Activated CD4-positive, CD25-positive, alpha-beta regulatory T cell treated with anti-CD3 and anti-CD28 coated beads, Interleukin-2, amount 50 U/mL, for 16 hours (primary cell): ENCODE measurements at places on chromosomes 5 and 9.

GRCh38 chr9:107994648-107995047 lies 505.1 kb upstream of the KLF4 start:
- no peak for DNase-seq

- no peak for DNase-seq
Observed at GRCh38 chr5:41214182-41214581, 850 bp upstream of the C6 start.

DNA sequence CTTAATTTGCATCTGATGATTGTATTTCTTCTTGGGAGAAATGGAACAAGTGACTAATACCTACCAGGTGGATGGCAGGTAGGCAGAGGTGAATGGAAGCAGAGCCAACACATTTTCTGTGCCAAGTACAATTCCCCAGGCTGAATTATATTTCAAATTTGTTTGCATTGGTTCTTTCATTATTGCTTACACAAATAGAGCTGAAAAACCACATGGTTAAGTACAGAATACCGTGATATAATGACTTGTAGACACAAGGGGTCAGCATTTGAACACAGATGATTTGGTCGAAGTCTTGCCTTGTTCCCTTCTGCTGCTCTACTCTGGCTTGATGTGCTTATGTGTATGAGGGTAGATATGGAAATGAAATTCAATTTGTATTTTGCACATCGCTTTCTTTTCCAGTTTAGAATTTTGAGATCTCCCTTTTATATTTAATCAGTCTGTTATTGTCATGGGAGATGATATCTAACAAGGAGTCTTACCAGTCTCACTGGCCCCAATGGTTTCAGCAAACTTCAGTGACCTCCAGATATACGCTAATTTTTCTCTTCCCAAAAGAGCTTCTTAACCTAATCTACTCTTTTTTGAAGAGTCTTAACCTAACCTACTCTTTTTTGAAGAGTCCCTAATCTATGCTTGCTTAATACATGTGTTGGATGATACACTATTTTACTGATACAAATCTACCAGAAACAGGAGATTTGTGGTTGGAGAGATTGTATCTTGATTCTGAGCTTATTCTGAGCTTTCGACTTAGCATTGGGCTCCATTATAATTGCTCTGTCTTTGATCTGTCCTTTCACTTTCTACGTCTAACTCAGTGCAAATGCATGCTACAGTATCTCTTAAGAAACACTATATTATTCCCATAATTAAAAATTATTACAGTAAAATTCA lies 88.1 kb downstream of the PCSK1 start:
- DNase-seq: no peak

DNA sequence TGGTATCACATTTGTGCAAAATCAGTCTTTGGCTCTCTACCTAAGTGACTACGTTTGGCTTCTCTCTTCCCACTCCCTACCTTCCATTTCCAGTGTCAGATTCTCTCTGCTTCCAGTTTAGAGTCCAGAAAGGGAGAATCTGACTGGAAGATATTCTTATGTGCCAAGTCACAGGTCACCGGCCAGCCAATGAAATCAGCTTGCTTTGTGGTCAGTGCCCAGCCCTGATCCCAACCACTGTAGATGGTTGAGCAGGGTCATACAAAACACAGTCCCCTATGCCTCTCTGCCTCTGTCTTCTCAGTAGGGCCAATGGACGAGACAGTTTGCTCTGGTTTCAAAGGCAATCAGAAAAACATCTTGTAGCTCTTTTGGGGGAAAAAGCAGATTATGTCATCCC lies 15.6 kb upstream of the EPB41L4B start:
- DNase-seq: no peak

- no peak for DNase-seq
Observed at GRCh38 chr5:80703291-80703690, 48.5 kb upstream of the DHFR start.

DNA sequence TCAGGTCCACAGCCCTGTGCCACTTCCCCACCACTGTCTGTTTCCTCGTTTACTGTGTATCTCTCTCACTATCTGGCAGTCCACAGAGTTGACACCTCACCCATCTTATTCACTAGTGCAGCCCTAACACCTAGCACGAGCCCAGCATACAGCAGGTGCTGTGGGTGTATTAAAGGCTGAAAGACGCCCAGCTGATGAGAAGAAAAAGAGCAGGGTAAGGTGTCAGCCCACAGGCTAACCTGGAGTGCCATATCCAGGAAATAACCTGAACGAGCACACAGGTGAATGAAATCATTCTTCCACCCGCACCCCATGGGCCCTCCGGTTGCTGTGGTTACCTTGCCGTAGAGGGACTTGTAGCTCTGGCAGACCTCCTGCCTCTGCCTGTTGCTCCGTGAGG lies 18.6 kb downstream of the ANXA6 start:
- DNase-seq: no peak

DNA sequence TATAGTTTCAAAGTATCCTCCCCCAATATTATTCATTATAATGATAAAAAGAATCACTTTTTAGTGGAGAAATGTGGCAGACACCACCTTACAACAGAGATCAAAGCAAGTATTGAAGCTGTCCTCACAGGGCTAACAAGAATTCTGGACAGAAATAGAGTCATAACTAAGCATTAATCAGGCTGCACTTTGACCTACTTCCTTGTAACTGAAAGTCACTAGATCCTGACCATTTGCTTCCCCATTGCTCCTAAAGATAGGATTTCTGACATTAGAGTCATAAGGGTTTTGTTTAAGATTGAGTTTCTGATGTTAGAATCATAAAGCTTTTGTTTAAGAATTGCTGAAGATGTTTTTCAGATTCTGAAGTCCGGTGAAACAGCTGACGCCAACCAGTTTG lies 159.7 kb downstream of the ATP10B start:
- no peak for DNase-seq

DNA sequence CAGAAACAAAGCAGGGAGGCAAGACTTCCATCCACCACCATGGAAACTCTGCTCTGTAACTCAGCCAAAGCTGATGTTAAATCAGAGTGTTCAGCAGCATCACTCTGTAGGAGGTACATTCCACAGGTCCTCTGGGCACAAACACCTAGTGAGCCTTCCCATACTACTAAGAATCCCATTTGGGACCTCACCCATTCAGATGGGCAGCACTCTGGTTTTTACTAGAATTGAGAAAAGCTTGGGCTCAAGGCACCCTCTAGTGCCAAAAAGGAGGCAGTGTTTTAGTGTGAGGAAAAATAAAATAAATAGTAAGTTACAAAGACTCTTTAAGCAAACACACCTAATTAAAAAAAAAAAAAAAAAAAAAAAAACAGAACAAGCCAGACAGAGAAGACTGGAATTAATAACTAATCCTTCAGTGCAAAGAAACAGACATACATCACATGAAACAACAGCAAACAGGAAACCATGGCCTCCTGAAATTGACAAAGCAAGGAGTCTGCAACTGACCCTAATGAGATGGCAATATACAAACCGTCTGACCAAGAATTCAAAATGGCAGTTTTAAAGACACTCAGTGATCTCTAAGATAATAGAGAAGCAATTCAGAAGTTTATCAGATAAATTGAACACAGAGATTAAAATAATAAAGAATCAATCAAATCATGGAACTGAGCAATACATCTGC lies 159.5 kb downstream of the GNA14 start:
- DNase-seq: no peak

DNA sequence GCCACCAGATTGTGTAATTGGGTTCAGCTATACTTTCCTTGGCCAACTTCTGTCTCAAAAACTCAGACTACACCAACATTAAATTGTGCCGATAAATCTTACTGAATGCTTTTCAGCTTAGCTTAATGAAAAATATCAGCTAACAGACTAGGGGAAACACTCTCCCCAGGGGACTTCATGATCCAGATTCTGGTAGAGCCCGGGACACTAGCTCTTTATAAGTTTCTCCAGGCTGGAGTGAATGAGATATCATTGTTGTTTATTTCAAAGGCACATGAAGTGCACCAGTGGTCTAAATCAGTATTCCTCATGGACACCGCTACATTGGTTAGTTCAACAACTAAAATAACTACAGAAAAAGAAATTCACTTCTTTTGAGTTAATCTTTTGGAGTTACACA lies 10.5 kb upstream of the LHFPL2 start:
- DNase-seq: no peak

GRCh38 chr5:118924006-118924389 lies 64.3 kb downstream of the DTWD2 start:
- no peak for DNase-seq

- no peak for DNase-seq
Observed at GRCh38 chr9:27355166-27355565, 58.2 kb upstream of the EQTN start.

GRCh38 chr9:106868565-106868964 lies 5.6 kb downstream of the ZNF462 start:
- DNase-seq: no peak

GRCh38 chr5:40165789-40166728 lies 513.7 kb upstream of the PTGER4 start:
- no peak for DNase-seq

DNA sequence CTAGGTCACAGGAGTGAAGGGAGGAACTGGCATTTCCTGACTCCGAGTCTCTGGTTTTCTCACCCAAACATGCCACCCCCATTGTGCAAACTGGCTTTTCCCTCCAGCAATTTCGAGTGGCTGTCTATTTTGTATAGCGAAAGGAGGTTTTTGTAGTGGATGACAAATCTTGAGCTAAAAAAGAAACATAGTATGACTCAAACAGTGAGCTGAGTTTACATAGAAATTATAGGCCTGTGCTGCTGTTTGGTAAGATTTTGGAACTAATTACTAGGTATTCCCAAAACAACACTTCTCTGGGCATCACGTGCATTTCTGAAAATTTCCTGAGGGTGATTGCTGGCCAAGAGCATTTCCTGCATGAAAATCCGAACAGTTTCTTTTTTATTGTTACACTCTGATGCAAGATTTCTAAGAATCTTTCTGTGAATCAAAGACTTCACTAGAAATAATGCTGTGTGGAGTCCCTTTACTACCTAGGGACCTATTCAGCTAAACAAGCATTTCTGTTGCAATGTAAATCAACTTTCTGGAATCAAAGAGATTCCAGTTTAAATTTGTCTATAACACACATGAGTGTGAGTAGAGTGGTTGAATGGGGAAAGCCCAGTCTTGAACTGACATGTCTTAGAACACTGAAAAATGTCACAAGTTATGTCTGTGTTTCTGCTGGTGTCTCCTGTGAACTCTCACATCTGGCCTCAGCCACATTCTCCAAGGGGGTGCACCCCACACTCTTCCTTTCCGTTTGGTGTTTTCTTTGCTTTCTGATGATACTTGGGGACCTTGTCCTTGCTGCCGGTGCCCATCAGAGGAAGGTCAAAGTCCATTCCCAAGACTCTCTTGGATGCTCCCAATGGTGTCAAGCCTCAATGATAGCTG lies 33.3 kb upstream of the DAPK1 start:
- no peak for DNase-seq

- no peak for DNase-seq
Observed at GRCh38 chr5:83924171-83924570, 203.5 kb upstream of the HAPLN1 start.

GRCh38 chr9:93620041-93620506 lies 43.7 kb downstream of the PHF2 start:
- no peak for DNase-seq

DNA sequence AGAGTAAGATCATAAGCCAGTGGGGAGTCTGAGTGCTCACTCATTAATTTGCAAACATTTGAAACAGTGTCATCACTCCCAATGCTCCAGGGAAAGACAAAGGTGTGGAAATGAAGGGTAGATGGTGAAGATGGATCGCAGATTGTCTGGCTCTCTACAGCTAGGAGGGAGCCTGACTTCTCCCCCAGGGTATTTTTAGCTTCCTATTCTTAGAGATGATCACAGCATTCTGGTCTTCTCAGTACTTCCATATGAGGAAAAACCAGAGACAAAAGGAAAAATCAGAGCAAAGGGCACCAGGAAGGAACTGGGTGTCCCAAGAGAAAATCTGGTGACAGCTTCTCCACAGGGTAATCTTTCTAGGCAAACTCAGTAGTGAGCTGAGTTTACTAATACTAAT lies 401.9 kb upstream of the GRIA1 start:
- DNase-seq: no peak

GRCh38 chr9:127099664-127100063 lies 22.8 kb downstream of the ANGPTL2 start:
- no peak for DNase-seq

DNA sequence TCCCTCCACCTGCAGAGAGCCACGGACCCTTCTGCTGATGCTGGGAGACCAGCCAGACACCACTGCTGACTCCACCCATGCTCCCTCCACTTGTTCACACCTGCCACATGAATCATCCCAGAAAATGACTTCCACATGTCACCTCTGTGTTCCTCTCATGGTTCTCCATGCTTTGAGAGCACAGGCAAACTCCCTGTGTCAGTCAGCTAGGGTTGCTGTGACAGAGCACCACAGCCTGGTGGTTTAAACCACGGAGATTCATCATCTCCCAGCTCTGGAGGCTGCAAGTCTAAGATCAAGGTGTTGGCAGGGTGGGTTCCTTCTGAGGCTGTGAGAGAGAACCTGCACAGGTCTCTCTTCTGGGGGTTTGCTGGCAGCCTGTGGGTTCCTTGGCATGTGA lies 381.4 kb downstream of the GADD45G start:
- DNase-seq: no peak

DNA sequence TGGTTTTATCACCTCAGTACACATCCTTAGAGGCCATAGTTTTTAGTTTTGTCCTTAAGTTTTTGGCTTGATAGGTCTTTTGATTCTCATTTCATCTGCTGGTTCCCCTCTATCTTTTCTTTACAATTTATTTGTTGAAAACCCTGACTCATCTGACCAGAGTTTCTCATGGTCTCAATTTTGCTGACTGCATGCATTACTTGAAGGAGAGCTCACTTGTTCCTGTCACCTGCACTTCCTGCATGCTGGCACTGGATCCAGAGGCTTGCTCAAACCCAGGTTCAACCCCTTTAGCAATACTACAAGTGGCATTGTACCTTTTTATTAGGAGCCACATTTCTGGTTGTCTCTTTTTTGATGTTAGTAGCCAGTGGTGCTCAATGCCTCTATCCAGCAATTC lies 26.7 kb downstream of the FBXO10 start:
- DNase-seq: no peak

DNA sequence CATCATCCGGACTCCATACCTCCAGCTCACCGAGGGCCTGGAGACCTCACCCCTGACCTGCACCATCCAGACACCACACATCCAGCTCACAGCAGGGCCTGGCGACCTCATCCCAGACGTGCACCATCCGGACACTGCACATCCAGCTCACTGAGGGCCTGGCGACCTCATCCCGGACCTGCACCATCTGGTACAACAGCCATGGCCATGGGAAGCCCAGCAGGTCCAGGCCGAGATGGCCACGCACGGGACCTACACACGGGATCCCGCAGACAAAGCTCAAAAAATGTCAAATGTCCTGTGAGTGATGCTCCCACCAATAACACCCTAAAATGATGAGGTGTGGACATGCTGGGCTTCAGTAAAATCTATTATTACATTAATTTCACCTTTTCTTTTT lies 9.7 kb downstream of the TERT start:
- DNase-seq: no peak

- DNase-seq: no peak
Observed at GRCh38 chr9:7500521-7500920, 299.1 kb downstream of the DMAC1 start.

- DNase-seq: no peak
Observed at GRCh38 chr9:86347991-86348390, 6.2 kb downstream of the TUT7 start.
